ENCODE measurements at places on chromosomes 7 and 10.

GRCh38 chr7:122544463-122544862, 154.5 kb downstream of the RNF133 start:
- DNase-seq = no peak

- DNase-seq = no peak
Observed at GRCh38 chr7:134854816-134855215, 75.4 kb downstream of the CALD1 start.

- no peak for DNase-seq
Observed at GRCh38 chr7:103690242-103690974, 244.4 kb upstream of the SLC26A5 start.

- DNase-seq = no peak
Observed at GRCh38 chr7:114851406-114852061, 70.4 kb upstream of the MDFIC start.

DNA sequence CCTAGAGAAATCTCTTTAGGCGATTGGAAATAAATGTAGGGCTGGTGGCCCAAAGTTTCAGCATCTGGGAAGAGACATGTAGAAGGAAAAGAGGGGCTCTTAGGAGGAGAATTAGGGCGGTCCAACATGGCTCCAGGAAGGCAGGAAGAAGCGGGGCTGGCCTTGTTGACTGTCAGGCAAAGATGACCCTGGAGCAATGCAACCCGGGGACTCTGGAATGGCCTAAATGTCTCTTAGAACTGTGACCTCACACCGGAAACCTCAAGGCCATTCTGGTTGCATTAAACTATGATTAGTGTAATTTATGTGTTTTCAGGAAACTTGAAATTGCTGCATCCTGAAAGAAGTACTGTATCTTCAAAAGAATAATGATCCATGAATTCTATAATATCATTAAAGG, 66.8 kb downstream of the NRP1 start:
- DNase-seq = no peak
